ENCODE measurements at places on chromosomes 2 and 18.

- DNase-seq: no peak
These were observed 206.3 kb upstream of the GYPC start for GRCh38 chr2:126449677-126450076.

DNA sequence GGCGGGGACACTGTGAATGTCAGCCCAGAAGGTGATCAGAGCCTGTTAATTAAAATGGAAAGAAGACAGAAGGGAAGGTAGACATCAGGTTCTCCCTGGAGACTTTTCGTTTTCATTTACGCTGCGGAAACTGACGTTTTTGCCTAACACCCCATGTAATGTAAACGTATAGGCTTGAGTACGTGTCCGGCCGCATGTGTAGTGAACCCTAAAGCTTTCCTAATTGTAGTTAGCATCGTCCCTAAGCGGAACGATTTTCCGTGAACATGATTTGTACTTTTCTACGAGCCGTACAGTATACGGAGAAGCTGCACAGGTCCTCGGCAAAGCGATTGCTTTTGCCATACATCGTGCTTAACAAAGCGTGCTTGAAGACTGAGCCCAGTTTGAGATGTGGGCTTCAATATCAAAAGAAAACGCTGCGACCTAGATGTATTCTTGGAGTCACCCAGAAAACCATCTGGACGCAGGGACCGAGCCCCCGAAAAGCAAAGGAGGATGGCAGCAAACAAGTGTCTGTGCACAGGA, 284 bp downstream of the TIMM21 start:
- no peak for DNase-seq

DNA sequence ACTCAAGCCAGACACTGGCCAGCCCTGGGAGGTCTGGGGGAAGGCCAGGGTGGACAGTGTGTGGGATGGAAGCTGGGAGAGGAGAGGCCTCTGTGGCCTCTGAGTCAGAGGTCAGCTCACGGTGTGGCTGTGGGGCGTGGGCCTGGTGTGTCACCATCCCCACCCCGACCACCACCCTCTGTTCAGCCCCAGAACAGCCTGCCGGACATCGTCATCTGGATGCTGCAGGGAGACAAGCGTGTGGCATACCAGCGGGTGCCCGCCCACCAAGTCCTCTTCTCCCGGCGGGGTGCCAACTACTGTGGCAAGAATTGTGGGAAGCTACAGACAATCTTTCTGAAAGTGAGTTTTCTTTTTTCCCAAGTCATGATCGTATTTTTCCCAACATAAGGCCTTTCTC, 110.5 kb downstream of the DYSF start:
- DNase-seq: peak; percentile 13

DNA sequence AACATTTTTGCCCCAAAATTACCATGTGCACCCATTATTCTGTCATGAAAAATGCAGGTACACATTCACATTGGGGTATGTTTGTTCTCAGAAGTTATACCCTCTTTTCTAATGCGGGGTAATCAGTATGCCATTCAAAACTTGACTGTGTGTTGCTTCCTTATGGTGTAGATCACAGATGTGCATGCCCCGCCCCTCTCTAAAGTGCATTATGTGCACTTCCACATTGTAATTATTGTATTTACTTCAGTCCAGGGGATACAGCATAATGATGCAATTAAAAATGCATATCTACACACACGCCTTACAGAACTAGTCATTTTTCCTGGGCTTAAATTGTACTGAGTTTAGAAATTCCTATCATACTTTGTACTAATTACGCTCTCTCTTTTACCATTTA, 48.8 kb downstream of the SLC9A2 start:
- no peak for DNase-seq

- DNase-seq: peak; percentile 87
These were observed 266.5 kb downstream of the TCF4 start for GRCh38 chr18:55321265-55322177.

GRCh38 chr2:116975608-116976007, 838.9 kb upstream of the DDX18 start:
- DNase-seq: no peak

DNA sequence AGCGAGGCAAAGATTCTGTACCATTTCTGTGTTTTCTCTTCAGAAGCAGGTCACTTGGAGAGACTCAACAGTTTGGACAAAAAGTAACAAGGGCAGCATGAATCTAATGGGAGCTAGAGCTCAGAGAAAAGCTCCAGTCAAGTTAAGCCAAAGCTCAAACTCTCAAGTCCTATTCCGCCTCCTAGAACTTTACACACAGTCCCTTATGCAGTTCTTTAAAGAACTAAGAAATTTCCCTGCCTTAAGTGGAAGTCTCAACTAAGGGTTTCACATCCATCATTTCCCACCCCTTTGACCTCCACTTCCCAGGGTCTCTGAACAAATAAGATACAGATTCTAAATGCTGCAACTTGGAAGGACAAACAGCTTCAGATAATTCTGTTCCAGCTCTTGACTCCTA, 121.3 kb upstream of the RNU4ATAC start:
- no peak for DNase-seq

DNA sequence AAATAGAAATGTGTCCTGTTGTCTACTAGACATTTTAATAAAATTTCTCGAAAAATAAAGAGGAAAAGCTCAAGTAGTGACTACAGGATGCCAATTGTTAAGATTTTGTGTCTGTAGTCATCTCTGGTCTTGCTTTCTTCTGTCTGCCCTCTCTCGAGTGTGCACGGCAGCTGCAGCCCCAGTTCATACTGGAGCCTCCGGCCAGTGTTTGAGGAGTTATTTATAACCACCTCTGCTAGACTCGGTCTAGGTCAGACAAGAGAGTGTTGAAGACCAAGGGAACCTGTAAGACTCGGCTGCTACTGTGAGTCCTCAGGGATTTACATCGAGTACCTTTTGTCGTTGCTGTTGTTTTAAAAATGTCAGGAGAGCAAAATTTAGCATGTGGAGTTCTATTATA, 810.1 kb upstream of the POU3F3 start:
- no peak for DNase-seq

DNA sequence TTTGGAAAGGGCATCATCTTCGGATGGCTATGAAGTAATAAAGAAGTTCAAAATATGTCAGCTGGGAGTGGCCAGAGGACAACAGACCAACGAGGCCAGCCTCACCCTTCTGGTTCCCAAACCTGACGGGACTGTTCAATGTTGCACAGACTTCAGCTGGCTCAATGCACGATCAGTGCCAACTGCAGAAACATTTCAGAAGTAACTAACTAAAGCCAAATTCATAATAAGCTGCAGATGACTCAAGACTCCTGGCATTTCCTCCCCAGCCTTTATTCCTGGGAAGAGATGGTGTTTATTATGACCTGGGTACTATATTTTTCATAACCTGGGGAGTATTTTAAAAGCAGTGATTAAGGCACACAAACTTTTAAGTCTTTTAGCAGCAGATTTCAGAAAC, 3.8 kb upstream of the ATP6V1C2 start:
- DNase-seq: no peak

DNA sequence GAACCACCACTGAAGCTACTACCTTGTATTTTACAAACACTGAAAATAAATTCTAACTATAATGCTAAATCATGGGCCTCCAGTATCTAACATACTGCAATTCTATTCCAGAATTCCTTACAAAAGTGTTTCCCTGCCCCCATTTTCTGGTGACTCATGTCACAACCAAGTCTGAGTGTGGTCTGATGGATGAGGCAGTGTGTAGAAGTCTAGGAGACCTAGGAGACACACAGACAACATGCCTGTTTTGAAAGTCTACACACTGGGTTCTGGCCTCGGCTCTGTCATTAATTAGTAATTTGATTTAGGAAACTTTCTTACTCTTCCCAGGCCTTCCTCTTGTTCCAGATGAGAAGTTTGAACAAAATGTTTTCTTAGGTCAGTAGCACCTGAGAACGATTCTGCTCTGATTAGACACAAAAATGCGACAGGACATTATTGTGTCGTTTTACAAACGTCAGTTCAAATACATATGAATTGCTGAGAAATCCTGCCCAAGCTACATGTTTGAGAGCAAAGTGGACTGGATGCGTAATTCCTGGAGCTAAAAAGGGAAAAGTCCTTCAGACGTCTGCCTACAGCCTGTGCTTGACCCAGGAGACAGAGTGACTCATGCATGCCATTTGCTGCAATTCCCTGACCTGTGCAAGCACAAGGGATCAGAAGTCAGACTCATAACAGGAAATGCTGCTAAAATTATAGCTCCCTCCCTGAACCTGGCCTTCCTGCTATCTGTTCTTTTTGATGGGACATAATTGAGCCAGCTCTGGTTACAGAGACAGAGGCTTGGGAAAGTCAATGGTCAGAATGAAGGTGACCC, 494.4 kb downstream of the SOX11 start:
- DNase-seq: no peak

- no peak for DNase-seq
These were observed 207.5 kb upstream of the EPHA4 start for GRCh38 chr2:221779614-221780067.

DNA sequence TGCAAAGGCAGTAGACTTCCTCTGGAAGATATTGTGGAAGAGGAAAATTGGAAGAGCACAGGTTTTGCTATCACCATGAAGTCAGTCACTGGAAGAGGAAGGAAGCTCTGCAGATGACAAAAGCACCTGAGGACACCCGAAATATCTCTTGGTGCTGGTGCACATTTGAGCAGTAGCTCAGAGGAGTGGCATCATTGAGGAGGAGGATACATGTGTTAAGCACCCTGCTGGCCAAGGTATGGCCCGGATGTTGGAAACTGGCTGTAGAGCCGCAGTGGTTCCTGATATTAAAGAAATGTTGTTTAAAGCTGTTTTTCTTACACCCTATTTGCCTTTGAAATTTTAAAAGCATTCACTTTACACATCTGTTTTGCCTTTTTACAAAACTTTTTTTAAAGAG, 32.7 kb upstream of the SCYGR2 start:
- no peak for DNase-seq

GRCh38 chr2:74233648-74234047, 35.2 kb downstream of the MTHFD2 start:
- no peak for DNase-seq

DNA sequence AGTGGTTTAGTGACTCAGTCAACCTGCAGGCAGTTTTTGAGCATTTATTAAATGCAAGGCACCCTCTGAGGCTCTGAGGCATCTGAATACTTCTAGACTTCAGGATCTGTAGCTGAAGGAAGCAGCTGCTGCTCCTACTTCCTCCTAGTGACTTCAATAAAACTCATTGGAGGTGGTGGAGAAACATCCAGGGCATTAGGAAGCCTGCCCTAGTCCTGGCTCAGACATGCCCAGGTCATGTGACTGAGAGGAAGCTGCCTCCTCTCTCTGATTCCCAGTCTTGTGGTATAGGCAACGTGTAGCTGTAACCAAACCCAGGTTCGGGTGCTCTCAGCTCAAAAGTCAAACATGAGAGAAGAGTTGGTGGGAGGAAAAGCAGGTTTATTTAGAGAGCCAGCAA, 287.2 kb upstream of the GYPC start:
- DNase-seq: peak; percentile 32

DNA sequence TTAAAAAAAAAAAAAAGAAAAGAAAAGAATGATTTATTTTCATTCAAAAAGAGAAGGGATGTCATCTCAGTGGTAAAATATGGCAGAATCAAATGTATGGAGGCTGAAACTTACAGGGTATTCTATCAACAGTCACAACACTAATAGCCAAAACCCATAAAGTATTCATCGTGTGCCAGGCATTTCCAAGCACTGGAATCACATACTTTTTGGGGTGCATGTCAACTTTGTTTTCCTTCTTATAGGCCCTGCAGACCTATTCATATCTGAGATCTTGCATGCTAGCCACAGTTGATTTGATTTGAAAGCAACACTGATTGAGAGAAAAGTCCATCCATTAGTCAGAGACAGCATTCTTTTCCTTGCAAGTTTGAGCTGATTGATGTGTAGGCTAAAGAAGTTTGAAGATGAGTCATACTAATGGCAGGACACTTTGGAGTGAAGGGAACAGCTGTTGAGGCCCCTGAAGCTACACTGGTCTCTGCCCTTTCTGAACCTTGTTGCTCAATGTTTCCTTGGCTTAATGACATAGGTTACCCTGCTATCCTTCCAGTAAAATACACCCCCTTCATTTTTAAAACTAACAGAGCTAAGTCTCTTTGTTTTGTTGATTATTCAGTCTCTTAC, 22.0 kb downstream of the KATNAL2 start:
- DNase-seq: no peak

DNA sequence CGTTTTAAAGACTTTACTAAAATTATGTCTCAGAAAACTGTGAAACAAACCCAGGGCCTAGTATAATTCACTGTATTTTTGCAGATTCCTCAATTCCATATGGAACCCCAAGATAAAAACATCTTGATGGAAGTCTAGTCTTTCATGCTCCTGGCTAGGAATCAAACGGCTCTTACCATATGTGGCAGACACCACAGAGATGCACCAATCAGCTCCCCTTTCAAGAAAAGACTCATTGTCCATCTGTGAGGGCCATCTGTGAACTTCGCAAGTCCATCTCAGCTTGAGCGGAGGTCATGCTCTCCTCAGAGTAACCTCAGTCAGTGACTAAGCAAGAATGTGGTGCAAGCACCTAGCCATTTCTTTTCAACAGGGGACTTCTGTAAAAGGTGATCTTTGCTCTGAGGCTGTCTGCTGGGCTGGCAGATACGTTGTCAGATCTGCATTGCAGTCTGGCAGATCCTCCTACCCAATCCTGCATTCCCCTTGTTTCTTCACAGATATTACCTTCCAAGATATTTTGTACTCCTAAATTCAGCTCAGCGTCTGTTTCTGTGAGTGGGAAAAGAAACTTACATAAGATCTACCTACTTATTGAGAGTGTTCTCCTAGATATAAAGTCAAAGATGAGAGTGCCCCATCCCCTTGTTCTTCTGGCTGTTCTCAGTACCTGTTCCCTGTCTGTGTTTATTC, 419.3 kb downstream of the SPAG16 start:
- DNase-seq: no peak

- no peak for DNase-seq
These were observed 158.5 kb downstream of the TPO start for GRCh38 chr2:1571477-1572417.

DNA sequence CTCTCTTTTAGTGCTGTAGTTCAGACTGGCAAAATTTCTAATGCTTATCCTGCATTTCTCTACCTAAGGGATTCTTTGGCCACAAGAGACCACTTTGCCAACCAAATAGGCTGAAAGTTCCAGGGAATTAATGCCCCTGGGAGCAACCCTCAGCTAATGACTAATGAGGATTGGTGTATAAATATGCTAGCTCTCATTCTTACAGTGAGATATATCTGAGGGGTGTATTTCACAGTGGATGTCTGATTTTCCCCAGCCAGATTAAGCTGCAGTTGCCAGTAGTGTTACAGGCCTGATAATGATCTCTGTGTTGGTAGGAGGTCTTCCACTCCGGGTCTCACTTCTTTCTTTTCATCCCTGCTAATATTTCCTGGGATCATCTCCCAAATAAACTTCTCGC, 90.4 kb downstream of the GULP1 start:
- DNase-seq: no peak

- DNase-seq: peak; percentile 84
These were observed 66.4 kb downstream of the EPAS1 start for GRCh38 chr2:46363535-46364170.

- no peak for DNase-seq
These were observed 57.1 kb downstream of the MAP4K4 start for GRCh38 chr2:101754618-101755017.

- DNase-seq: no peak
These were observed 122.5 kb downstream of the HDAC4 start for GRCh38 chr2:239278361-239278760.

GRCh38 chr2:177074099-177074710, 138.4 kb upstream of the HNRNPA3 start:
- no peak for DNase-seq

Measured in inflammatory macrophage (primary cell).